ENCODE measurements at places on chromosomes 2 and 18. TPM values are rescaled to one million over a fixed set of nuclear protein-coding genes. Genes with fewer than 3 reads are reported as not detected.

Gene PRKAG3
- total RNA-seq, result not detected

Gene LOXL3
- total RNA-seq, result 12.1 TPM

Gene SRD5A2
- 1.2 TPM for total RNA-seq

Gene RAD51AP2
- total RNA-seq, result not detected

Gene CDH19
- 1.2 TPM for total RNA-seq

Measured in lower lobe of right lung (tissue), 2 donors.